ENCODE measurements at places on chromosomes 7 and 10.

DNA sequence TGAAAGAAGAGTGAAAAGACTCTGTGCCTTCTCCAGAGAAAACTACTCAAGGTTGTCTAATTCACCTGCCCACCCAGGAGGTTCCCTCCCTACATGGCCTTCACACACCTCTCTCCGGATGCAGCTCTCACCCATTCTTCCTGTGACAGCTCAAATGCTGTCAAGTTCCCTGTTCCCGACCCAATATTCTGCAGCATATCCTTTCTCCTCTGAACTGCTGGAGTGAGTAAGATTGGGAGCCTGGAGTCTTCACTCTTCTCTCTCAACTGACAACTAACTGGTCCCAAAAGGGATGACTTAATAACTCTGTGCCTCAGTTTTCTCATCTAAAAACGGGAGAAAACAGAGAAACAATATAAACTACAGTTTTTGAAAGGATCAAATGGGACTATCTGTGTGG lies 5.1 kb downstream of the TMEM26 start:
- no peak for DNase-seq

DNA sequence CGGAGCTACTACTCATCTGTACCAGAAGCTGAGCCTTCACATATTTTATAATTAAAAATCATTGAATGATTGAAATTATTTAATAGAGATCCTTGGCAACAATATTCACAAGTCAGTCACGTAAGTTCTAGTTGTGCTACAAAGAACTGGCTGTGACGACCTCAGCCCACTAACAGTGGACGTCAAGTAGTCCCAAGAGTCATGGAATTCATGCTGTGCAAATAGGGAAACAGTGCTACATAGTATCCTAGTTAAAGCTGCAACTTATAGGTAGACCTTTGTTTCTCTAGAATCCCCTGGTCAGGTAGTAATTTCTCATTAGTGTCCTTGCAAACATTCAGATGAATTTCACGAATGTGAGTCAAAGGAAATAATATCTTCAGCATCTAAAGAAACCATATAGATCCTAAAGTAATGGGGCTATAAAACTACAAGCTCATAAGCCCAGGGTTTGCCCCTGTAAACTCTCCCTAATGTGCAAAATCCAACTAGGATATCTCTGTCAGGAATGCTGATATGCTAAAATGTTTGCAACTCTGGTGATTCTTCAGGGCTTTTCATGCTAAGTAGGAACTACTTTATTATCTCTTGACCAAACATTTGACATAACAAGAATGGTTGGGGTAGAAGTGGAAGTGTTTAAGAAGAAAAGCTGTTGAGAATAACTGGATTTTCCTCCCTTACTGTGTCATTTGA lies 31.2 kb downstream of the CFAP69 start:
- no peak for DNase-seq

DNA sequence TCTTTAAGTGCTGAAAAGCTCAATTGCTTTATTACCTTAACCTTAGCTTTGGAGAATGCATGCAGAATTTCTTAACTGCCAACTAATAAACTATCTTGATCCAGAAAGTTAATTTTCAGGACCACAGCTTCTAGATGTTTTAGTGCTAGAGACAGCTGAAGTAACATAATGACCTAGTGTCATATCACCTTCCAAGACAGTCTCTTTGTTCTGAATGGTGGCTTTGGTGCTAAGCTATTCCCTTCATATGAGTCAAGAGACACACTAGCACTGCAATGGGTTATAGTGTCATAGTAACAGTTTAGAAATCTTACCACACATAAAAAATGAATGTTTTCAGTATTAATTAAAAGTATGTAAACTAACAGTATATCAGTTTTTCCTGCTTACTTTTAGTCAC lies 115.4 kb upstream of the LRRN3 start:
- no peak for DNase-seq

DNA sequence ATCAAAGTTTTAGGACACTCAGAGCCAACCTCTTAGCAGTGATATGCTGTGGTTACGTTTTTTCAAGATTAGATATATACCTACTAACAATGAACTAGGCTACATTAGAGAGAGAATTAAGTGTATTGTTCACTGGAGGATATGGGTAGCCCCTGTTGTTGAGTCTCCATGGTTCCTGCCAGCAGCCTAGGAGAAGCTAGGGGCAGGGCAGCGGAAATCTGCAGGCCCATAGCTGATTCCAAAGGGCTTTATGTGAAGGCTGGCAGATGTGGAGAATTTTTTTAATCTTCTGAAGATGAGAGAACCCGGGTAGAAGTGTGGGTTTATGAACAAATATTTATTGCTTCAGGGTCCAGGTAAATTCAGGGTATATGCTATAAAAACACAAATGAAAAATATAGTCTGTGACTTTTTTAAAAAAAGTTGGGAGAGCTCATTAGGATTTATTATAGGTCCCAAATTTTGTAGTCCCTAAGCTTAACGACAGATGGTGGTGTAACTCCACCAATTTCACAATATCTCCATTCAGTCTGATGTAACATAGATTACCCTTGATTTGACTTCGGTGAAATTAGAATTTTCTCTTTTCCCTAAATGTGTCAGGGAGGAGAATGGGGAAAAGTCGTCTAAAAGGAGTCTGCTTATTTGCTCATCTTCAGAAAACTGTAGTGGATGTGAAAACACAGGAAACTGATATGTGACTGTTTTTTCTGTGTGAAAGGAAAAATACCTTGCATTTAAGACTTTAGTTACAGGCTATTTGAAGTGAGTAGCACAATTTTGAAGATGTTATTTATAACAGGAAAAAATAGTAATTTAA lies 163.0 kb upstream of the PPP1R3A start:
- DNase-seq = peak; percentile 7

DNA sequence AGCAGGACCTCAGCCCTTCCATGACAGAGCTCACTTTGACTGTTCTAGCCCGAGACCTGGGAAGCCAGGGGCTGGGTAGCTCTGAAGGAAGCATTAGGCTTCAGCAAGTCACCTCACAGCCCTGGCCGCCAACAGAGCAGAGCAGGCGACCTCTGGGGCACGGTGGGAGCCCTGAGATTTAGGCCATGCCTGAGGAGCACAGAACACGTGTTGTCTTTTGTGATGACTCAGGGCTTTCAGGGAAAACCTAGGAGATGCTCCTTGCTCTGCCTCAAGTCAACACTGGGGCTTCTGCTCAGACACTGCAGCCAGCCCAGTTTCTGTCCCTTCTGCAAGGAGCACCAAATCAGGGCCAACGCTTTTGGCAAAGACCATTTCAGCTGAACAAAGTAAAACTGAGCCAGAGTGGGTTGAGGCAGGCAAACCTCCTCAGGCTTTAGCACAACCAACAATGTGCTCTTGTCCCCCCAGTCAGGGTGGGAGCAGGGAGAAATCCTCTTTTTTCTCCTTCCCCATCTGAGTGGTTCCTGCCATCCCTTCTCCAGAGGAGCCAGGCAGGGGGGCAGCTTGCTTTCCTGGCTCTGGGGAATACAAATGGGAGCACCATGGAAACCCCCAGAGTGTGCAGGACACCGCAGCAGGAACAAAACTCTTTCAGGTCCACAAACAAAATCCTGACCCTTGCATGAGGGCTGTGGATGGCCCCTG lies 14.4 kb downstream of the CAMK2G start:
- DNase-seq = no peak

GRCh38 chr10:71659111-71659634 lies 60.4 kb downstream of the C10orf105 start:
- DNase-seq = no peak

GRCh38 chr7:111264981-111265380 lies 174.1 kb downstream of the LRRN3 start:
- no peak for DNase-seq

DNA sequence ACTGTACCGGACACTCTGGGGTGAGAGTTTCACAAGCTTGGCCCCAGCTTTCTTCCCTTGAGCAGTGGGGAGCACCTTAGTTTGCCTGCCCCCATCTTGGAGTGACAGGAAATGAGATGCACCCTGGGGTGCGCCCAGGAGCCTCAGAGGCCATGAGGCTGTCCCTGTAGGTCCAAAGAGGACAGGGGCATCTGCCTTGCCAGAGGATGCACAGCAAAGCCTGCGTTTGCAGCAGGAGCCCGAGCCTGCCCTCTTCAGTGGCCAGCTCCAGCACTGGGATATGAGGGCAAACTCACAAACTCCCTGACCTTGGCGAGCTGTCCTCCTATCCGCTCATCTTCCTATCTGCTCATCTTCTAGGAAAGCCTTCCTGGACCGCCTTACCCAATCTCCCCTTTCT lies 79.5 kb downstream of the PROSER2 start:
- DNase-seq = no peak

DNA sequence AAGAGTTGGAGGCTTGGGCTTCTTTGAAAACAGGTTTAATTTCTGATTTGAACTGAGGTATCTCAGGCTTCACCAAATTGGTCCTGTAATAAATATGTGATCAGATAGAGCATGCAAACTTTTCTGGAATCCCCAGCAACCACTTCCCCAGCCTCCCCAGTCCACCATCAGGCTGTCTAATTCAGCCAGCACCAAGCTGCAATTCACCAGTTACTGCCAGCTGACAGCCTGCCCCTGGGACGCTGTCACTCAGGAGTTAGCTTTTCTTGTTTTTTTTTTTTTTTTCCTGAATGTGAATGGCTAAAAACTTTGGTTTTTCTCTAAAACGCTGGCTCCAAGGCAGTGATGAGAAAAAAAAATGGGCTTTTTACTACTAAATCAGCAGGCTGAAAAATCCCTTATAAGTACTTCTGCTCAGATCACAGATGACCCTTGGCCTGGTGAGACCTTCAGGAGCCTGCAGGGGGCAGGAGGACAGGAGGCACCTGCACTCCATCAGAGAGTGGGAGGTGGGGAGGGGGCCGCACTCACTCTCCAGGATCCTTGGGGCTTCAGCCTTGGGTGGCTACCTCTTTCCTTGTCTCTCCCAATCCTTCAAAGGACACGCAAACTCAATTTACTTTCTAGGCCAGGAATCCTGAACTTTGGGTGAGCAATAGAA lies 349.4 kb downstream of the GATA3 start:
- no peak for DNase-seq

- DNase-seq = no peak
Measured at GRCh38 chr10:2019281-2019680, 282.0 kb upstream of the ADARB2 start.

- DNase-seq = no peak
Measured at GRCh38 chr10:78923647-78924318, 145.0 kb upstream of the ZMIZ1 start.

- DNase-seq = no peak
Measured at GRCh38 chr7:134347567-134347966, 30.8 kb upstream of the SLC35B4 start.

GRCh38 chr7:135886345-135887132 lies 90.6 kb downstream of the MTPN start:
- no peak for DNase-seq

- no peak for DNase-seq
Measured at GRCh38 chr7:63067897-63068585, 930.6 kb upstream of the ZNF722 start.
